CD4-positive, alpha-beta T cell treated with Interleukin-4 for 1 hour (primary cell): ENCODE measurements at places on chromosomes 1 and 21.
A peak's percentile ranks its signal among the peaks of the same experiment; 100 is the strongest.

GRCh38 chr1:32946413-32946812, 18.2 kb downstream of the RNF19B start:
- no peak for DNase-seq

- DNase-seq, result no peak
Observed at GRCh38 chr21:31349208-31349607, 5.1 kb upstream of the TIAM1 start.

- no peak for DNase-seq
Observed at GRCh38 chr1:226400519-226401354, 7.2 kb downstream of the PARP1 start.

- DNase-seq, result peak; percentile 42
Observed at GRCh38 chr1:36650200-36651065, 167.7 kb upstream of the CSF3R start.

DNA sequence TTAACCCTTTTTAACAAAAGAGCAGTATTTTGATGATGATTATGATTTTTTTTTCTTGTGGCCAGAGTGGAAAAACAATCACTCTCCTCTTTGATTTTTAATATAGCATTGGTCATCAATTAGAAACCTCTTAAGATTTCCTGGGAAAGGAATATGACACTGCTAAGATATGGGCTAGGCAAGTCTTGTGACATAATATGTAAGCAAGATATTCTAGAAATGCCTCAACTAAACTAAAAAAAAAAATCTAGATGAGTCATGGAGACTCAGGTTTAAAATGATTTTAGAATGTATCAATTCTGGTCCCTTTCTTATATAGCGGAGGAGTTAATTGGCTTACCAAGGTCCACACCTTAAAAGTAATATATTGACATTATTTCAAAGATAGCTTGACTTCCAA, 60.3 kb upstream of the JUN start:
- DNase-seq, result no peak

DNA sequence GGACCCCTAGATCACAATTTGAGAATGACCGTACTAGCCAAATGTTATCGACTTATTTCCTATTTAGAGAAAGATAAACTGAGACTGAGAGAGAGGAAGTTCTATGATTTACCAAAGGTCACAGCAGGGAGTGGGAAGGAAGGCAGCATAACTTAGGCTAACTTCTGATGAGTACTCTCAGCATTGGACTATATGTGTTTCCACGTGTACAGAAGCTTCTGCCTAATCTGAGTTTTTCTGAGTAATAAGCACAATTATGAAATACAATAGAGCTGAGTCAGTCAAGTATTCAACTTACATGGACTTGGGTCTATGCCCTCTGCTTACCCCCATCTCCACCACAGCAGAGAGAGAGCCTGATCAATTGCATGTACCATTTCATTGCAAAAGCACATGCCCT, 88.1 kb upstream of the HIVEP3 start:
- DNase-seq, result no peak

GRCh38 chr1:246309247-246309884, 197.7 kb downstream of the SMYD3 start:
- no peak for DNase-seq

GRCh38 chr21:42047821-42048613, 23.1 kb upstream of the UMODL1 start:
- DNase-seq, result no peak

GRCh38 chr1:214518361-214518760, 33.0 kb downstream of the PTPN14 start:
- no peak for DNase-seq

- no peak for DNase-seq
Observed at GRCh38 chr1:230291731-230292620, 134.2 kb downstream of the PGBD5 start.

GRCh38 chr1:29592261-29592615, 355.9 kb downstream of the PTPRU start:
- DNase-seq, result no peak

DNA sequence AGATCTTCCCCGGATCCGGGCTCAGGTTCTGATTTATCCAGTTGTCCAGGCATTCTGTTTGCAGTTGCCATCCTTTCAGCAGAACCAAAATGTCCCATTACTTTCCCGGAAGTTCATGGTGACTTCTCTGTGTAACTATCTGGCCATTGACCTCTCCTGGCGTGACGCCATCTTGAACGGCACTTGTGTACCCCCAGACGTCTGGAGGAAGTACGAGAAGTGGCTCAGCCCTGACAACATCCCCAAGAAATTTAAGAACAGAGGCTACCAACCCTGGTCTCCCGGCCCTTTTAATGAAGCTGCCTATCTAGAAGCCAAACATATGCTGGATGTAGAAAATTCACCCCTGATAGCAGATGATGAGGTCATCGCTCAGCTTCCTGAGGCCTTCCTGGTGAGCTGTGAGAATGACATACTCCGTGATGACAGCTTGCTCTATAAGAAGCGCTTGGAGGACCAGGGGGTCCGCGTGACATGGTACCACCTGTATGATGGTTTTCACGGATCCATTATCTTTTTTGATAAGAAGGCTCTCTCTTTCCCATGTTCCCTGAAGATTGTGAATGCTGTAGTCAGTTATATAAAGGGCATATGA, 22.4 kb downstream of the AADACL4 start:
- no peak for DNase-seq

- no peak for DNase-seq
Observed at GRCh38 chr1:242025681-242026080, 26.8 kb upstream of the MAP1LC3C start.

DNA sequence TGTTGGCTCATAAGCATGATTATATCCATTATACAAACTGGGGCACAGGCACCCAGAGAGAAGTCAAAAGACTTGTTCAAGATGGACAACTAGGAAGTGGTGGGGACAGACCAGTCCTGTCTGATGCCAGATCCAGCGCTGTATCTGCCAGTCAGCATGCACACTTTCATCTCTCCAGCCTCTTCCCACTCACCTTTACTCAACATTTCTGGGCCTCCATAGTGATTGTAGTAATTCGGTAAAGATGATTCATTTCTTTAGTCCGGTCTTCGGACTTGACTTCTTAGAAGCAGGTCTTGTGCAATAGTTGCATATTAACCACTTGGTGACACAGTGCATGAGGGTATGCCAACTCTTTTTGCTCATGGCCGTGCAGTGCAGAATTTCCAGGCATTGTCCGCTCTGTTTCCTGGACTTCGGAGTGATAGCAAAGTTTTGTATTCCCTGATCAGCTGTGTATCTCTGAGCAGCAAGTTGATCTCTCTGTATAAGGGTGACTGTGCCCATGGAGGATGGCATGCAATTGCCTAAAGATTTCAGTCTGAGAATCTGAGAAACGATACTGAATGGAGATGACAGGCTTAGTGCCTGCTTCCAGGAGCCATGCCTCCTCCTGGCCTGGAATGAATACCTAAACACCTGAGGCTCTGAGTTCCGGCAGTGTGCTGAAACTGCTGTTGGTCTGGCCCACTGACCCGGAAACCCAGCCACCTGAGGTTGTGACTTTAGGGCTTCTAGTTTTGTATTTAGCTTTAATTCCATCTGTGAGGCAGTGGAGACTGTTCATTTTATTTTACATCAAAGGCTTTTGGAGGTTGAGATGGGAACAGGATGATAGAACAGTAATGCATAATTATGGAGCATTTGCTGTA, 39.0 kb downstream of the GALNT2 start:
- DNase-seq, result no peak

GRCh38 chr1:61141288-61142042, 59.1 kb downstream of the NFIA start:
- no peak for DNase-seq

DNA sequence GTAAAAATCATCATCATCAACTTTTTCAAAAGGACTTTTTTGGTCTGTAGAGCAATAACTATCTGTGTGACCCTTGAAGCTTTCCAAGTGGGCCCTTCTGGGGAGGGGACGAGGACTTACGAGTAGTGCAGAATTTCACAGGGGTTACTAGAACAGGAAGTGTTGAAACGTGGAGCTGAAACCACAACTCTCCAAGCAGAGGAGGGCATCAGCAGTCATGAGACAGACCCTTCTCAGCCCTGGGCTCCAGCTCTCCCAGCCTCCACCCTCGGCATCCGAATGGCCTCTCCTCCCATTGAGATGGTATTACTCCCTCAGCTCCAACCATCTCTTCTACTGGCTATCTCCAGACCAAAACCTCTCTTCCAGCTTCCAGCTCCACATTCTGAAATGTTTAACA, 3.6 kb downstream of the FAM89A start:
- no peak for DNase-seq

GRCh38 chr1:201557572-201557958, 18.6 kb downstream of the NAV1 start:
- no peak for DNase-seq

DNA sequence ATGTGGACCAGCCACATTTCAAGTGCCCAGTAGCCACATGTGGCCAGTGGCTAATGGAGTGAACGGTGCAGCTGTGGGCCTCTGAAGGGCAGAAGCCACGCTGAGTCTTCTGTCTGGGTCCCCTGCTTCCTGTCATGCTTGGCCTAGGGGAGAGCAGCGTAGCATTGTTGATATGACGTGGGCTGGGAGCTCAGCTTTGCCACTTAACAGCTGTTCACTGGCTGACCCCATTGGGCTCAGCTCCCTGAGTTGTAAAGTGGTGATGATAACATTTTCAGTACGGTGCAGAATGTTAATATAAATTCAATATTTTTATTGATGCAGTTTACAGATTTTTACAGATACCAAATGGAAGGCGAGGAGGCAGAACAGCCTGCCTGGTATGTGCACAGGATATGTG, 4.5 kb downstream of the PODN start:
- DNase-seq, result no peak

GRCh38 chr21:36864974-36865373, 101.5 kb downstream of the HLCS start:
- DNase-seq, result no peak

GRCh38 chr1:241640149-241640866, at the start of the genes CHML and OPN3:
CHML (minus strand) TSS chr1:241640369; CDS start chr1:241635766, 4,603 bp downstream.
OPN3 (minus strand) TSS chr1:241640369; CDS start chr1:241640254, 115 bp downstream.
- peak; percentile 92 for DNase-seq

GRCh38 chr1:165624441-165624840, 6.6 kb upstream of the MGST3 start:
- DNase-seq, result no peak

DNA sequence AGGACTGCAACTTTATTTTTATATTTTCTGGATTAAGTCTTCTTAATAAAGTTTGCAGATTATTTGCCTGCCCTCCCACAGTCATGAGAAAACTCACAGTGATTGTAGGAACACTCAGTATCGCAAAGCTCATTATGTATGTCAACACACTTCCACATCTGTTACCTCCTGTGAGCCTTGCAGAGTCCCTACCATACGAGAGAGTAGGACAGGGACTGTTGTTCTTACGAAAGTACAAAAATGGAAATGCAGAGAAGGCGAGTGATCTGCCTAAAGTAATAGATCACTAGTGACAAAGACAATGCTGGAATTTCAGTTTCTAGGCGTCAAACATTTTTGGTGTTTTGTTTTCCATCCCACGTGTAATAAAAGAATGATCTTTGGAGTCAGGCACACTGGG, 131.7 kb downstream of the SYT2 start:
- DNase-seq, result no peak

GRCh38 chr1:246583056-246583440, 16.8 kb downstream of the CNST start:
- DNase-seq, result no peak

DNA sequence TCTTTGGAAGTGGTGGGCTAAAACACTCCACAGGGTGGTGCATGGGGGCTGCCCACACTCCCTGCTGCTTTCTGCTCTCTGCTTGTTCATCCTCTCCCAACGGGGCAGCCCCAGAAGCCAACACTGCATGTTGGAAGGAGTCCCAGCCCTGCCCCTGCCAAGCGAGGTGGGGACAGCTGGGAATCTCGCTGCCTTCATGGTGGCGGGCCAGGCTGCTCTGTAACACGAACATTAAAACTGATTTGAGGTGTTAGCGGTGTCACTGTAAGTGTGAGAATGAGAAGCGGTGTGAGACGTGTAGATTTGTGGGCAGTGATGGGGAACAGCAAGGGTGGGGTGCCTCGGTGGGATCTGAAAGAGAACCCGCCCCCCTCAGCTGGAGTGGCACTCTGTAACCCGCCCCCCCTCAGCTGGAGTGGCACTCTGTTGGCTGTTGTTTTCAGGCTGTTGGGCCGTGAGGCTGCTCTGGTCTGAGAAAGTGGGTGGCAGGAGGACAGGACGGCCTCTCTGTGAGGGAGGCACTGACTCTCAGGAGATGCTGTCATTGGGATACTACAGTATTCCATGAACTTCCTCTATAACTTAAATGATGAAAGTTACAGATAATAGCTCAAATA, 80.9 kb downstream of the PCBP3 start:
- no peak for DNase-seq

DNA sequence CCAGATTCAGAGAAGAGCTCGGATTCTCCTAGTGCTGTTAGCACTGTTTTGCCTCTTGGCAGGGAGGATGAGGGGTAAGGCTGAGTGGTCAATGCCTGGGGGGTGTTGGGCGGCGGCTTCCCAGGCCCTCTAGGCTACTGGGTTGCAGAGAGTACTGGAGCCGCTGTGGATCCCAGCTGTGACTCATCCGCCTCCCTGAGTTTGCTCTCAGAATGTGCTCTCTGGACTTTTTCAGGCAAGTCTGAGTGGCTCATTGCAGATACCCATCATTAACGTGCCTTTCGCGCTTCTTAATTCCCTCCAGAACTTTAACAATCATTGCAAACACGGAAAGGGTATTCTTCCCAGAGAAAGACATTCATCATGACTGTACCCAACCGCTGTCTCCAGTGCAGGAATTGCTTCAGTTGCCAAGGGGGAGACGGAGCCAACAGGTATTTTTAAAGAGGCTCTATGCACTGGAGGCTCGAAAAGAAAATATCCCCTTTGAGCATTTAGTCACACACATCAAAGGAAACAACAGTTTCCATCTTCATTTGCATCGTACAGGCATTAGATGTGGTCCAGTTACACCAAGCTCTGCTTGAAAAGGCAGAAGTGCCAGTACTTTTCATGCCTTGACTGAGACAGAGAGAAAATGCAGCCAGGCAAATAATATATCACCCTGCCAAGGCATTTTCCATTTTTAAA, 14.4 kb upstream of the CAMTA1 start:
- no peak for DNase-seq
